ENCODE measurements at places on chromosomes 2 and 18.

DNA sequence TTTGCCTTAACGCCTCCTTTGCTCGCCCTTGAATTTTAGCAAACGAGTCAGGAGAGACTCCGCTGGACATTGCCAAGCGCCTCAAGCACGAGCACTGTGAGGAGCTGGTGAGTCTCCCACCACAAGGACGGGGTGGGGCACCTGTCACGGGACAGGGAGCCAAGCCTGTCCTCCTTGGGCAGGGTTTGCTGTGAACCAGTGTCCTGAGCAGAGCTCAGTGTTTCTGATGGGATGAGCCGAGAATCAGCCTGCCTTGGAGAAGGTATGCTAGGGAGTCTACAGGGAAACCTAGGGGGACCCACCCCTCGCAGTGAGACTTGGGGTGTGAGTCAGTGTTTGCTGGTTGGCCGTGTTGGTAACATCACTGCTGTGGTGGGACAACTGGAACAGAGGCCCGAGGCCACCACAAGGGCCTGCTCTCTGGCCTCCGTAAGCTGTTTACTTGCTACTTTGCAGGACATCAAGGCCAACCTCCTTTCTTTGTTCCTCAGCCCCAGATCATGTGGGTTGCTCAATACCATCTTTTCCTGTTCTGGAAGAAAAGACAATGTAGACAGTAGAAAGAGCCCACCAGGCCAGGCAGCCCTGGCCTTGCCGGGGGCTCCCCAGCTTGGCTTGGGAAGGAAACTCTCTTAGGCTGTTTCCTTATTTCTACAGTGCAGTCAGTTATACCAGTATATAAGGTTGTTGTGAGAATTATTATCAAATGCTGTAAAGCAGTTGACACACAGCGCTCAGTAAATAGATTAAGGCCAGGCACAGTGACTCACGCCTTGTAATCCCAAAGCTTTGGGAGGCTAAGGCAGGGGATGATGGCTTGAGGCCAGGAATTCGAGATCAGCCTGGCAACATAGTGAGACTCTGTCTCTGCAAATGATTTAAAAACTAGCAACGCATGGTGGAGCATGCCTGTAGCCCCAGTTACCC lies 42.4 kb downstream of the ITGB1BP1 start:
- no peak for DNase-seq

DNA sequence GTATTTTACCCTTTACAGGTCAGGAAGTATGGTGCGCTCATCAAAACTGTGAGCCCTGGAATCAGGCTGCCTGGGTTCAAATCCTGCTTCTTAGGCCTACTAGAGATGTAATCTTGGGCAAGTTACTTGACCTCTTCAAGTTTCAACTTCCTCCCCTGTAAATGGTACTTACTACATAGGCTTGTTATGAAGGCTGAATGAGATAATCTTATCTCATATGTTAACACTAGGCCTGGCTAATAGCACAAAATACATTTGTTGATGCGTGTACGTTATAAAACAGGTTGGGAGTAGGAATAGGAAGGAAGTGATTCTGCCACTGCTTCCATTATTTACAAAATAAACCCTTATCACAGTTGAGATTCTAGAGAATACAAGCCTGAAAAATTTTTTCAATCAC lies 1.7 kb upstream of the RFTN2 start:
- DNase-seq, result no peak

DNA sequence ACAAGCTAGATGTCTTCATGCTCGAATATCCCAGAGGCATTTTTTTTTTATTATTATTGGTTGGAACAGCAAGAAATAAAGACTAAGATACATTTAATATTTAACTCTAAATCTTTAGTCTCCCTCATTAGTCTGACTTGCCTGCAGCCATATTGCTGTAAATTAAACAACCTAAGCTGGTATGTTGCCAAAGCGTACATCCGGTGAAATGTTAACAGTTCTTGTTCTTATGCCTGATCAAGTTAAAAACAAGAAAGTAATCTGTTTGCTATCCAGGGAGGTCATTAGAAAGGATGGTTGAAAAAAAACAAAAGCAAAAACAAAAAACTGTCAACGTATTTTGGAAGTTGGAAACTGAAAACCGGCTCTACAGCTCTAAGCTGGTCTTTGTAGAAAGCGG lies 125.9 kb upstream of the NABP1 start:
- DNase-seq, result peak; percentile 71

GRCh38 chr2:49270091-49270490 lies 115.8 kb upstream of the FSHR start:
- no peak for DNase-seq

DNA sequence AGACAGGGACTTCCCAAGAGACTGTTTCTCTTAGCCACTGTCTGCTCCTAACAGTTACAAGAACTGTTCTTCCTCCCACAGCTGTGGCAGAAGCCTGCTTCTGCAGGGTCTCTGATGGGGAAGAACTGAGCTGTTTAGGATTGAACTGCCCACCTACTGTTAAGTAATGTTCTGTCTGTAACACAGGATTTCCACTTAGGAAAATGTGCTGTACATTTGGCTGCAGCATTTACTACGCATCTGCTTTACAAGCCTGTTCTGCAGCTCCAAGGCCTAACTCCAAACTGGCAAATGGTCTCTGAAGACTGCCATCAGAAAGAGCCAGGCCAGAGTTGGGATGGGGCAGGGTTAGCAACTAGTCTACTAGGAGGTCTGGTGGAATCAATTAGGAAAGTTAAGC lies 87.8 kb upstream of the UPP2 start:
- no peak for DNase-seq

GRCh38 chr2:68248361-68248760 lies 4.0 kb downstream of the PPP3R1 start:
- DNase-seq, result no peak

DNA sequence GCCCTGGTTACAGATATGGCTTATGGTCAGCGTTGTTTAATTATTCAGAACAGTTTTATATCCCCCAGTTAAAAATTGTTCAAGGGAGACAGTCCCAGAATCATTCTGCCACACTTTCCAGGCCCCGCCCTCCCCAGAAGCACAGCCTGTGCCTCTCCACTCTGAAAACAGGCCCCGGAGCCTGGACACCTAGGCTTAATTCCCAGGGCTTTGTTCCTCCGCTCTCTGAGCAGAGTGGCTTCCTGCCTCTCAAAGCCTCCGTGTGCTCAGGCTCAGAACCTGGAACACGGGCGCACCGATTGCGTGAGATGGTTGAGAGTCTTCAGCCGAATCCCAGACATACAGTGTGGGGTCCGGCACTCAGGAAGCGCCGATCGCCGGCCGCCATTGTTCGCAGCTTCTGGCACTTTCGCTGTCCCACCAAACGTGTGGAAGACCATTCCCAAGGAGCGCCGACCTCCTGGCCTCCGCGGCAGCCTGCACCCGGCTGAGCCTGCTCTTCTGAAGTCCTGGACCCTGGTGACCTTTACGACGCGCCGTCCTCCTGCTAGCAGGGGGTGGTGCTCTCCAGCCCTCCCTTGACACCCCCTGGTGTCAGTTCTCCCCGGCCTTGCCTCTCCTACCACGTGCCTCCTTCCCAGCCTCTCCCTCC lies 45.6 kb downstream of the TWIST2 start:
- no peak for DNase-seq
